ENCODE measurements at places on chromosomes 11 and 22. TPM values are rescaled to one million over a fixed set of nuclear protein-coding genes. Genes with fewer than 3 reads are reported as not detected.
A peak's percentile ranks its signal among the peaks of the same experiment; 100 is the strongest.

- no peak for DNase-seq
Observed at GRCh38 chr11:111911563-111912401, at the start of gene CRYAB. Gene CRYAB (minus strand): TSS chr11:111911770. CDS start chr11:111911724, 46 bp downstream.

DNA sequence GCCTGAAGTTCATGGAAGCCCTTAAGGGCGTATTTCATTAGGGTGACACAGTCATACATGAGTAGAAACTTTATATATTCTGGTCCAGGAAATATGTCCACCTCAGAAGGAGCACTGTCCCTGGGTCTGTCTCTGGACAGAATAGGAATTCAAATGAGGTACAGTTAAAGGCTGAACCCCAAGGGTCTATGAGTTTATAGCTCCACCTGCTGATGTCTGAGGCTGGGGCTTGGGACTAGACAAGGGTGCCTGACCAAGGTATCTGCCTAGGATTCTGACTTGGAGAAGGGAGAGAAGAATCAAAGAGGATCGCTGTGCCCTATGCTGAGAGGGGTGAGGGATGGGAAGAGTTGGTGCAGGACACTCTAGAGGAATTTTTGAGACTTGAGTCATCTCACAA, 14.9 kb downstream of the HEPHL1 start:
- no peak for DNase-seq

GRCh38 chr11:121418625-121419114, 33.4 kb upstream of the SORL1 start:
- DNase-seq = peak; percentile 94

Gene USH1C
- total RNA-seq = not detected

Gene CDC45
- total RNA-seq = 83.0 TPM

Gene XKR3
- not detected for total RNA-seq

Measured in OCI-LY7 (cell line).